ENCODE measurements at places on chromosomes 4 and X.
A peak's percentile ranks its signal among the peaks of the same experiment; 100 is the strongest.

DNA sequence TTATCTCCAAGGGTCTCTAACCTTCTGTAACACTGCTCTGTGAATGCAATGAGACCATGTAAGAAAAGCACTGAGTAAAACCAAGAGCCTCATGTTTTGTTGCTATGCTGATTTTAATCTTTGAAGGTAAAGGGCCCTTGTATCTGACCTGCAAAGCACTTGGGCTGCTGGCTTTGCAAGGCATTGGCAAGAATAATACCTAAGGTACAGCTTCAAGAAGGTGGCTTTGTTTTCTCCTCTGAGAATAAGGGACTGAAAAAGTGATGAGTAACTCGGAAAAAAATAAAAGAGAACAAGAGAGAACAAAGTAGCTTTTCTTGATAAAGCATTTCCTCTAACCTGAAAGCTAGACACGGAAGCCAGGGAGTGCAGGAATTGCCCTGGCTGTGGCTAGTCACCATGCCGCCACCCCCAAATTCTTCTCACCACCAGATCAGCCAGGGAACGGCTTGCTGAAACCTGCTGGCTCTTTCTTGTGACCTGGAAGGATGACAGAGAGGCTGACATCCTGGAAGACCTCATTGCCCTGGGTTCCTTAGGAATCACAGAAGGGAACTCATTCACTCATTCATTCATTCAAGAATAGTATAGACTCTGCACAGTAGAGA lies 41.8 kb upstream of the HS3ST1 start:
- DNase-seq = no peak

- no peak for DNase-seq
Measured at GRCh38 chrX:38985375-38985774, 184.1 kb downstream of the MID1IP1 start.

DNA sequence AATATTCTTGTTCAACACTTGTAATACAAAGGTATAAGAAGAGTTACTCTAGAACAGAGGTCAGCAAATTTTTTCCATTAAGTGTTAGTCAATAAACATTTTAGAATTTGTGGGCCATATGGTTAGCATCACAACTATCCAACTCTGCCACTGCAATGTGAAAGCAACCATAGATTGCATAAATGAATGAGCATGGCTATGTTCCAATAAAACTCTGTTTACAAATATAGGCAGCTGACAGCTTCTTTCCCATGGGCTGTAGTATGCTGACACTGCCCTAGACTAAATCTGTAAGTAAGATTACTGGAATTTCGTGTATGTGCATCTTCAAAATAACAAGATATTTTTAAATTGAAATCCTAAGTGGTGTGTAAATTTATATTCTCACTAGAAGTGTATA lies 73.7 kb downstream of the GABRA2 start:
- no peak for DNase-seq

- DNase-seq = no peak
Measured at GRCh38 chrX:40543661-40544328, 37.0 kb upstream of the ATP6AP2 start.

GRCh38 chr4:88788895-88789294 lies 91.3 kb upstream of the NAP1L5 start:
- no peak for DNase-seq

DNA sequence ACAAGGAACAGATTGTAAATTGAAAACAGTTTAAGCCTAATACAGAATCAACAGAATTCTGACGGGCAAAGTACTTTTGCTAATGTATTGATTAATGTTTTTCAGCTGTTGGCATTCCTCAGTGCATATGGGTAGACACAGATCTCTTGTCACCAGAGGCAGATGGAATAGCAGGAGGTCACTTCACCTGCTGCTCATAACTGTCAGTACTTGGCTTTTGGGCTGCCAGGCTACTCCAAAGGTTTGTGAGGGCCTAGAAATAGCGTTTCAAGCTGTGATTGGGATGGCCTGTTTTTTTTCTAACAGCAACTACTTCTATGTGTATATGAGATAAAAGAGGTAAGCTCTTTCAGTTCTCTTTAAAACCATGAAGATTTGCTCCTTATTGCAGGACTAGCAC lies 307.5 kb upstream of the ANXA10 start:
- DNase-seq = no peak

- no peak for DNase-seq
Measured at GRCh38 chr4:8192748-8193738, 6.0 kb upstream of the SH3TC1 start.

GRCh38 chr4:74189331-74190043 lies 31.6 kb downstream of the MTHFD2L start:
- DNase-seq = no peak

- DNase-seq = no peak
Measured at GRCh38 chrX:17527135-17527701, 152.2 kb downstream of the NHS start.

DNA sequence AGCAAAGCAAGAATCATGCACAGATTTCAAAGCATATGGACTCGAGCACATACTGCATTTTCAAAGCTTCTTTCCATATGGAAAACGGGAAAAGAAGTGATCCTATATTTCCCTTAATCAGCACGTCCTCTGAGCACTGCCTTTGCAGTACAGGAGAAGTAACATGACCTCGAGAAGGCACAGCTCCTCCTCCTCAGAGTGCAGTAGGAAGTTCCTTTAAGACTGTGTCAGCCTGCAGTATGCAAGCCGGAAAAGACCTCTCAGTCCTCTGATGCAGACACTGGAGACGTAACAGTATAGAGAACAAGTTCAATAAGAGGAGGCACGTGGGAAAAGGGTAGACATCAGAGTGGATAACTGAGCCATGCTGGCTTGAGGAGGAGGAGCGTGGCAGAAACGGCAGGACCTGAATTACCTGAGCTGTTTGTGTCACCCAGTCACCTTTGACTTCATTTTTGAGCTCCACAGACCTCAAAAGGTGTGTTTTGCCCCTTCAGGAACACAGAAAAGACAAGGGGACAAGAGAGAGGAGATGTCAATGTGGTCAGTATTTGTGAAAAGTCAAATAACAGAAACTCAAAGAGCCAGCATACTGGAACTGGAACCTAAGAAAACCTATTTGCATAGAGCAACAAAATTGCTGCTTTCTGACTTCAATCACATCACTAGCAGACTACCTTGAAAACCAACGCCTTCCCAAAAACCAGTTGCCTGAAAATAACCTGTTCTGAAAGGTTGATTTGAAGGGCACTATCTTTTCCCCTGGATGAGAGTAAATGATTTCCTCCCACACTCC lies 20.8 kb downstream of the IRF2 start:
- DNase-seq = no peak

GRCh38 chr4:2289311-2289954 lies 27.5 kb upstream of the MXD4 start:
- peak; percentile 40 for DNase-seq

DNA sequence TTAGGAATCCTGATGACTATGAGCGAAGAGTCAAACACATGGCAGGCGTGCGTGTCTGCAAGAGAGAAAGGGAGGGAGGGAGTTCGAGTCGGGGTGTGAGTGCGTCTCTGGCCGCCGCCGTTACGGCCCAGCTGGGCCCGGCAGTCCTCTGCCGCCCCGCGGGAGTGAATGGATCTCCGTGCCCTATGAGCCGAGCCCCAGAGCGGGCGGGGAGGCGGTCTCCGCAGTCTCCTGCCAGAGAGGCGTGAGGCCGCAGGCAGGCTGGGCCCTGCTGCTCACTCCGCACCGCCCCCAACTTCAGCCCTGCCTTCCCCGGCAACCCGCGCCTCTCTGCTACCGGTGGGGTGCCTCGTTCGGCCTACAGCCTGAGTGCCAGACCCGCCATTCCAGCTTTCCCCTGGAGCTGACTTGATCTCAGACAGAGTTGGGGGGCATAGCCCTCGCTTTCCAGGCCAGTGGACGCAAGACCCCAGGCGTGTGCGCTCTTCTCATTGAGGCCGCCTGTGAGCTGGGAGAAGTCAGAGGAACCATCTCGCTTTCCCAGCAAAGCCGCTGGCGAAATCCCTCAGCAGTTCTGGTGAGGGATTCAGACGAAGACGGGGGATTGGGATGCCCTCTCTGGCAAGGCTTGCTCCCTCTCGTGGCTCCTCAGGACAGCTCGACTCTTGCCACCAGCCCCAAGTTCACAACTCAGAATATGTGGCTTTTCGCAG lies 1.4 kb downstream of the SLC16A2 start:
- no peak for DNase-seq

- DNase-seq = no peak
Measured at GRCh38 chrX:41490446-41490845, 43.3 kb downstream of the NYX start.

- no peak for DNase-seq
Measured at GRCh38 chrX:39984191-39984956, 113.4 kb downstream of the BCOR start.

GRCh38 chr4:128427832-128428366 lies 140.3 kb upstream of the PGRMC2 start:
- no peak for DNase-seq

DNA sequence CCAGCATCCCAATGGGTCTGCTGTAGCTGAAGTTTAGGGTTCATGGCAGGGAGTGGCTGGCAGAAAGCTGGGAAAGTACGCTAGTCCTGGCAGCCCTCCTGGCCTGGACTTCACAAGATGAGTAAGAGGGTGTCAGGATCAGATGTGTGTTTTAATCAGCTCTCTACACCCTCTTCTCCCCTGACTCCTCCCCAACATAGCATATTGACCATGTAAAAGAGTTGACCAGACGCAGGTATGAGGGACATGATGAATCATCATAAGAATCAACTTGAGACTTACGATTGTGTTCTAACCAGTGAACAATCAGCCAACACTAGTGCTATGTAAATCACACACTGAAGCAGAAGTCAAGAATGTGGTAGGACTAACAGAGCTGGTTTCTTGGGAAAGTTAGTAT lies 5.3 kb downstream of the SOWAHB start:
- no peak for DNase-seq

GRCh38 chrX:40439625-40440532 lies 140.9 kb upstream of the ATP6AP2 start:
- no peak for DNase-seq

- DNase-seq = no peak
Measured at GRCh38 chrX:20383477-20383876, 116.8 kb upstream of the RPS6KA3 start.

- DNase-seq = no peak
Measured at GRCh38 chr4:19329631-19330030, 922.1 kb upstream of the SLIT2 start.

- DNase-seq = no peak
Measured at GRCh38 chrX:69362856-69363255, 141.3 kb upstream of the NALF2 start.

DNA sequence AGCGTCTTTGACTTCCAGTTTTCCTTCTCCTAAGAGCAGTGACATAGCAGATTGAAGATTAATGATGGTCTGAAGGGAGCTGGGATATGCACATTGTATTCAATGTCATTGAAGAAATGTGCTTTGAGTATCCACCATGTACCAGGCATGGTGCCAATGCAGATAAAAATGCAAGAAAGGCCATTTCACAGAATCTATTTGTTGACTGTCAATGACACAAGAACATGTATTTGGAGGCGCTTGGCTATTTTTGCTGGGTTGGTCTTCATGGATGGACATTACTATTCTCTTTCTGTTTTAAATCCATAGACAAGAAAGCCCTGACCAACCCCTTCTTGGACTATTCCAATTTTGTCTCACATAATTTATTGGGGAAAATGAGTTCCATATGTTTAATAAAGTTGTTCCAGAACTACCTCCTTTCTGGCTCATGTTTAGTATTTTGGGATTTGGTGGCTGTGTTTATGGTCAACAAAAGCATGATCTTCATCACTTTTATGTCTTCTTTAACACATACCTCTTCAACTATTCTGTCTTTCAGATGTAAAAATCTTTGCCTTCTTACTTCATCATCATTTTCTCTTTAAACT lies 174.5 kb downstream of the CPE start:
- no peak for DNase-seq
